ENCODE measurements at places on chromosomes 13 and 19. TPM values are rescaled to one million over a fixed set of nuclear protein-coding genes. Genes with fewer than 3 reads are reported as not detected.

OCEL1 gene
- total RNA-seq, result 31.8 TPM

SIGLEC10 gene
- 0.96 TPM for total RNA-seq

NLRP7 gene
- total RNA-seq, result not detected

MAP2K7 gene
- 46.9 TPM for total RNA-seq

CLEC17A gene
- not detected for total RNA-seq

CACNG8 gene
- not detected for total RNA-seq

MAP4K1 gene
- 299 TPM for total RNA-seq

CYP2A7 gene
- not detected for total RNA-seq

ZNF491 gene
- 3.1 TPM for total RNA-seq

PPP1R12C gene
- 147 TPM for total RNA-seq

LYL1 gene
- total RNA-seq, result 3.7 TPM

GRCh38 chr13:33794576-33794975 is 23.4 kb upstream of the RFC3 start:
- DNase-seq, result no peak
- no peak overlapping the region for H3K27ac ChIP-seq
- H3K36me3 ChIP-seq, result no peaks in the 10 kb centered on the region
- peaks cover 4% of the 10 kb centered on the region for H3K4me1 ChIP-seq
- H3K27me3 ChIP-seq, result no peaks in the 10 kb centered on the region

- peaks cover 36% of the 10 kb centered on the region for H3K27me3 ChIP-seq
- no peaks in the 10 kb centered on the region for H3K36me3 ChIP-seq
- DNase-seq, result peak; percentile 34
- H3K4me3 ChIP-seq, result no peak overlapping the region
- H3K27ac ChIP-seq, result no peak overlapping the region
- peaks cover 13% of the 10 kb centered on the region for H3K4me1 ChIP-seq
Measured at GRCh38 chr13:74573654-74574053, 439.4 kb upstream of the KLF12 start.

DNA sequence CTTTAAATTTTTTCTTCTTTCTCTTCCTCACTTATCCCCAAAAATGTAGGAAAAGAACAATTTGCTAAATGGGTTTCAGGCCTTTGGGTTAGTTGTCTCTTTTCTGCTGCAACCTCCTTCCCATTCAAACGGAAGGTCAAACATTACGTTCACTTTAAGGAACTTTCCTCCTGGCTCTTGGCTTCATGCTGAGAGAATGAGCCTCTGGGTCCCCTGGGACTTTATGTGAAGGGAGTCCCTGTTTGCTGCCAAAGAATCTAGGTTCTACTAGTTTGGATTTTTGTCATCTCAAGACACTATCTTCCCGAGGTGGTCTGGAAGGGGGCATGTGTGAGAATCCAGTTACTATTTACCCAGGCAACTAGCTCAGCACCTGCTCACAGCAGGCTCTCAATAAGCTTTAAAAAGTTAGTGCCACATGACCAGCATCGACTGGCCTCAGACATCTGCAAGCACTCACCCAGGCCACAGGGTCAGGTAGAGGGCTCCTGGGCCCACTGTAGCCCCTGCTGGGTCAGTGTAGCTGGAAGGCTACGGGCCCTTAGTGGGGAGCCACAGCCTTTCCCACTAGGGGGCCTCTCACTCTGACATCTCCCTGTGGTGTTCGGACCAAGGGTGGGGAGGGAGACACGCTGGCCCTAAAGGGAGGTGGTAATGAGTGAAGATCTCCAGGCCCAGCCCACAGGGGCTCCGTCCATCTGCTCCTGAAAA is 40.5 kb downstream of the FAM124A start:
- no peaks in the 10 kb centered on the region for H3K4me1 ChIP-seq
- no peaks in the 10 kb centered on the region for H3K36me3 ChIP-seq
- no peak for DNase-seq
- no peak overlapping the region for H3K4me3 ChIP-seq
- no peak overlapping the region for H3K27ac ChIP-seq

- H3K4me1 ChIP-seq, result peaks cover 5% of the 10 kb centered on the region
- H3K4me3 ChIP-seq, result no peak overlapping the region
- peaks cover 8% of the 10 kb centered on the region for H3K36me3 ChIP-seq
- peaks cover 3% of the 10 kb centered on the region for H3K27me3 ChIP-seq
- H3K27ac ChIP-seq, result no peak overlapping the region
Measured at GRCh38 chr13:99404005-99404755, 97.0 kb upstream of the GPR183 start.

- peaks cover 11% of the 10 kb centered on the region for H3K4me1 ChIP-seq
- no peak overlapping the region for H3K27ac ChIP-seq
- peaks cover 21% of the 10 kb centered on the region for H3K36me3 ChIP-seq
- no peak overlapping the region for H3K4me3 ChIP-seq
- no peaks in the 10 kb centered on the region for H3K27me3 ChIP-seq
- no peak for DNase-seq
Measured at GRCh38 chr19:39469036-39469435, 11.6 kb upstream of the TIMM50 start.

GRCh38 chr19:46787040-46787330 is 1.4 kb downstream of the SLC1A5 start:
- H3K36me3 ChIP-seq, result peaks cover 39% of the 10 kb centered on the region
- H3K4me1 ChIP-seq, result peaks cover 59% of the 10 kb centered on the region
- H3K27me3 ChIP-seq, result no peaks in the 10 kb centered on the region
- H3K27ac ChIP-seq, result peak overlapping the region; percentile 92

GRCh38 chr19:46748325-46749109 is 2.3 kb upstream of the STRN4 start:
- no peaks in the 10 kb centered on the region for H3K27me3 ChIP-seq
- no peak overlapping the region for H3K4me3 ChIP-seq
- H3K4me1 ChIP-seq, result peaks cover 27% of the 10 kb centered on the region
- DNase-seq, result peak; percentile 76
- H3K27ac ChIP-seq, result no peak overlapping the region

DNA sequence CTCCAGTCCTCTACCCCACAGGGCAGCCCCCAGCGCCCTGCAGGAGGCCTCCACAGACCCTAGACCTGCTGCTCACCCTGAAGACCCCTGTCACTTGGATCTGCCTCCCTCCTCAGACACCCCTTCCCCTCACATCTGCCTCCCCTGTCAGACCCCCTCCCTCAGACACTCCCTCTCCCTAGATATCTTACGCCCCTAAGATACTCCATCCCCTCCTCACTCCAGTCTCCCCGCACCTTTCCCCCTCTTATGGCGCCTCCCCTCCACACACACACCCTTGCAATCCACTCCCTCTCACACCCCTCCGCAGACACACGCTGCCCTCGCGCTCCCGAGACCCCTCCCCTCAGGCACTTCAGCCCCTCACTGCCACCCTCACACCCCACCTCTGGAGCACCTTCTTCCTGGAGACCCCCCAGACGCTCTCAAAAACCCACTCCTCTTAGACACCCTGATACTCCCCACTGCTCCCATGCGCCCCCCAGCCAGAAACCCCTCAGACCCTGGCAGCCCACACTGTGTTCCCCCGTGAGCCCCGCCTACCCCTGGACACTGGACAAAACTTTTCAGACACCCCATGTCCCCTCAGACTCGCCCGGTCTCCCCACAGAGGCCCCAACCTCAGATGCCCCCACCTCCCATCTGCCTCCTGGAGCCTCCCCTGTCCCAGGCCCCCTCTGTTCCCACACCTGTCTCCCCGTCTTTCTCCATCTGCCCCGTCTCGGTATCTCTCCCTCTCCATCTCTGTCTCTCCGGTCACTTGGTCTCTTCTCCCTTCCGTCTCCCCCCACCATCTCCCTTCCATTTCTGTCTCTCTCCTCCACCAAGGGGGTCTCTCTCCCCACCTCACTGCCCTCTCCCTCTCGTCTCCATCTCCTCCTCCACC is 14.5 kb downstream of the ERFL start:
- H3K4me3 ChIP-seq, result peak overlapping the region; percentile 2
- no peak for DNase-seq
- H3K27me3 ChIP-seq, result peaks cover 24% of the 10 kb centered on the region
- H3K36me3 ChIP-seq, result peaks cover 7% of the 10 kb centered on the region
- peak overlapping the region; percentile 30 for H3K27ac ChIP-seq
- peaks cover 9% of the 10 kb centered on the region for H3K4me1 ChIP-seq

- peak overlapping the region; percentile 83 for H3K4me3 ChIP-seq
- peak overlapping the region; percentile 11 for H3K27ac ChIP-seq
- peaks cover 24% of the 10 kb centered on the region for H3K27me3 ChIP-seq
- H3K4me1 ChIP-seq, result peaks cover 18% of the 10 kb centered on the region
- H3K36me3 ChIP-seq, result peaks cover 12% of the 10 kb centered on the region
Measured at GRCh38 chr19:48444129-48444935, 1.5 kb upstream of the GRWD1 start.

GRCh38 chr19:48518207-48518606 is 6.6 kb upstream of the LMTK3 start:
- H3K4me3 ChIP-seq, result no peak overlapping the region
- no peaks in the 10 kb centered on the region for H3K36me3 ChIP-seq

DNA sequence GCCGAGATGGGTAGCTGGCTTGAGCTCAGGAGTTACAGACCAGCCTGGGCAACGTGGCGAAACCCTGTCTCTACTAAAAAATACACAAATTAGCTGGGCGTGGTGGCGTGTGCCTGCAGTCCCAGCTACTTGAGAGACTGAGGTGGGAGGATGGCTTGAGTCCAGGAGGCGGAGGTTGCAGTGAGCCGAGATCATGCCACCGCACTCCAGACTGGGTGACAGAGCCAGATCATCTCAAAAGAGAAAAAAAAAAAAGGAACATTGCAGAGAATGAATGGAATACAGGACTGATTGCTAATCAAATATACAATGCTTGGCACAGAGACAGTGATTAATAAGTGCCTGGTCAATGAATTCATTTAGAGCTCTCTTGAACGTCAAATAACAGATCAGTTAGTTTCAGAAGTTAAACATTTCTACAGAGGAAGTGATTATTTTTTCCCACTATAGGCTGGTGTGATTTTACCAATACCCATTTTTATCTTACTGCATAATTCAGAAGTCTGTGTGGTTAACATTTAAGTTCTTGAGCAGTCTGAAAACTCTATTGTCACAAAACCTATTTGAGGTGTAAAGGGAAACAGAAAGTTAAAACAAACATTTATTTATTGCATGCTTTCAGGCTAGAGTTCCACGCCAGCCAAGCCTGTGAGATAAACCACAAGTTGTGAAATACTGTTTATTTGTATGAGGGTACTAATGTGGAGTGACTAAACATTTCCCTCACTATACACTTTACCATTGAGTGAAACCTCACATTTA is 7.7 kb upstream of the TBC1D4 start:
- no peak for DNase-seq
- no peak overlapping the region for H3K4me3 ChIP-seq
- H3K4me1 ChIP-seq, result peaks cover 8% of the 10 kb centered on the region
- H3K27me3 ChIP-seq, result peaks cover 35% of the 10 kb centered on the region
- no peaks in the 10 kb centered on the region for H3K36me3 ChIP-seq
- no peak overlapping the region for H3K27ac ChIP-seq

GRCh38 chr13:44146138-44146537 is 227.5 kb upstream of the SERP2 start:
- H3K4me1 ChIP-seq, result peaks cover 14% of the 10 kb centered on the region
- H3K36me3 ChIP-seq, result no peaks in the 10 kb centered on the region
- DNase-seq, result no peak
- H3K27me3 ChIP-seq, result peaks cover 8% of the 10 kb centered on the region
- no peak overlapping the region for H3K4me3 ChIP-seq
- no peak overlapping the region for H3K27ac ChIP-seq

GRCh38 chr13:20942938-20943559 is 40.5 kb upstream of the XPO4 start:
- H3K27ac ChIP-seq, result no peak overlapping the region
- DNase-seq, result no peak
- H3K36me3 ChIP-seq, result no peaks in the 10 kb centered on the region
- no peak overlapping the region for H3K4me3 ChIP-seq

DNA sequence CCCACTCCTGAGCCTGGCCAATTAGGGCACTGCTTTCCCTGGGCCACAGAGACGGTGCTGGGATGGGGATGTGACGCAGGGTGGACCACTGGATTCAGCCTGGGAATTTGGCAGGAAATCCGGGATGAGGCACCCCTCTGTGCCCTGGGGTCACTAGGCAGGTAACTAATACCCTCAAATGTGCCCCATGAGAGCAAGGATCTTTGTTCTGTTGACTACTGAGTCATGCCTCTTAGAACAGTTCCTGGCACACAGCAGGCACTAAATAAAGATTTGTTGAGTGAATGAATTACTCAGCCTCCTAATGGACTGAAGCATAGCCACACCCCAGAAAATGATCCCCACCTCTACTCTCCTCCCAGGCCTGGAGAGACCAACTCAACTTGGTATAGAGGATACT is 15.9 kb downstream of the OPA3 start:
- no peak for DNase-seq
- no peak overlapping the region for H3K27ac ChIP-seq
- H3K36me3 ChIP-seq, result peaks cover 1% of the 10 kb centered on the region
- H3K4me3 ChIP-seq, result no peak overlapping the region

DNA sequence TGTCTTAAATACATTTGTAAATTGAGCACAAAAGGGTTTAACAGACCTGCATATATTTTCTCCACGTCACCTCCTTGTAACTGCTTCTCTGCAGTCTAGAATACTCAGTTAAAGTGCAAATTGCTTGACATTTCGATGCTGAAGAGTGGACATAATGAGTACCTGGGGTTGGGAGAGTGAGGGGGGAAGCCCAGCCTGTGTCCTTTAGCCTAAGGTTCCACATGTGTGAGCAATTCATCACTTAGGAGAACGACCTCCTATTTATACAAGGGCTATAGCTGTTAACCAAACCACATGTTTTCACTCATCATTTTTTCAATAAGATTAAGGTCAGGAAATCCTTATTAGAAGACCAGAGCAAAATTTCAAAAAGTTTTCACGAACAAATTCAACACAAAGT is 29.5 kb downstream of the PCDH9 start:
- no peaks in the 10 kb centered on the region for H3K4me1 ChIP-seq
- no peak overlapping the region for H3K27ac ChIP-seq
- no peaks in the 10 kb centered on the region for H3K27me3 ChIP-seq
- no peak overlapping the region for H3K4me3 ChIP-seq

GRCh38 chr19:43798546-43799409 is 3.5 kb downstream of the LYPD5 start:
- peaks cover 3% of the 10 kb centered on the region for H3K36me3 ChIP-seq
- H3K4me1 ChIP-seq, result peaks cover 17% of the 10 kb centered on the region
- H3K4me3 ChIP-seq, result peak overlapping the region; percentile 82
- peak overlapping the region; percentile 54 for H3K27ac ChIP-seq
- peak; percentile 73 for DNase-seq

GRCh38 chr13:41049480-41050440 is 11.5 kb upstream of the WBP4 start:
- H3K36me3 ChIP-seq, result peaks cover 31% of the 10 kb centered on the region
- no peaks in the 10 kb centered on the region for H3K27me3 ChIP-seq
- H3K4me3 ChIP-seq, result no peak overlapping the region
- DNase-seq, result no peak
- peaks cover 19% of the 10 kb centered on the region for H3K4me1 ChIP-seq

GRCh38 chr19:6616011-6616410 is 25.1 kb upstream of the CD70 start:
- peaks cover 26% of the 10 kb centered on the region for H3K27me3 ChIP-seq
- H3K4me3 ChIP-seq, result no peak overlapping the region
- peaks cover 2% of the 10 kb centered on the region for H3K4me1 ChIP-seq
- H3K27ac ChIP-seq, result no peak overlapping the region

GRCh38 chr19:17027535-17027975 is 945 bp upstream of the CPAMD8 start:
- no peak overlapping the region for H3K4me3 ChIP-seq
- H3K27me3 ChIP-seq, result peaks cover 48% of the 10 kb centered on the region
- H3K27ac ChIP-seq, result no peak overlapping the region
- no peak for DNase-seq

GRCh38 chr19:58357481-58358145 is 4.3 kb upstream of the A1BG start:
- H3K4me3 ChIP-seq, result peak overlapping the region; percentile 35
- no peaks in the 10 kb centered on the region for H3K27me3 ChIP-seq
- peaks cover 20% of the 10 kb centered on the region for H3K4me1 ChIP-seq
- peaks cover 4% of the 10 kb centered on the region for H3K36me3 ChIP-seq
- DNase-seq, result no peak

All from activated naive CD8-positive, alpha-beta T cell treated with anti-CD3 and anti-CD28 coated beads, Interleukin-2, amount 10 ng/mL, durations not matched to agents 7 days and 5 days (primary cell).